ENCODE measurements at places on chromosomes 3 and 15.

GRCh38 chr3:184196536-184196935 is 10.5 kb downstream of the ABCF3 start:
- DNase-seq: no peak

DNA sequence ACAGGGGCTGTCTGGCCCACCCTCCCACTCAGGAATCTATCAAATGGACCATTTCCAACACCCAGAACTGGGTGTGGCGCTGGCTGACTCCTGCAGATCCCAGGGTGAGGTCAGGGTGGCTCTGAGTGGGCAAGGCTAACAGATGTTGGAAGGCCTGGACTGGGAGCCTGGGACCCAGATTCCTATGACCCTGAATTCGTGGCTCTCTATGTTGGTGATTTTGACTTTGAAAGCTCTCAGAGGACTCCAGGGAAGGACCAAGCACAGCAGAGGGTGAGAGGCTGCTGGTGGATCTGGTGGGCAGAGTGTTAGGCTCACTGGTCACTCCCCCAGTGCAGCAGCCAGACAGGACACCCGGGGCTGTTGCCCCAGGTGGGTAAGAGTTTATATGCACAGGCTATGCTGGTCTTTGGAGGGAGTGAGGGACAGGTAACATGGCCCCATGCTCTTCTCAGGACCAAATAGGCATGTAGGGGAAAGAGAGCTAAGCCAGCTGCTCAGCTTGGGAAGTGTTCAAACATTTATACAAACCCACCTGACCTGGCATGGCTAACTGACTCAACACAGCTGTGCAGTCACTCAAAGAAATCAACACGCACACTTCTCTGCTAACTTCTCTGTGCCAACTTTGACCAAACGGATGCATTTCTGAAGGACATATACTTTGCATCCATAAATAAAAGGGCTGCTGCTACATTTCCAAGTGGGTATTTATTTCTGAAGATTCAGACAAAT is 62.6 kb upstream of the RAB6B start:
- DNase-seq: no peak

- no peak for DNase-seq
Measured at GRCh38 chr3:155426524-155427230, 133.2 kb upstream of the STRIT1 start.

- peak; percentile 27 for DNase-seq
Measured at GRCh38 chr15:36844534-36844998, 255.8 kb downstream of the MEIS2 start.

- DNase-seq: no peak
Measured at GRCh38 chr3:48607519-48607918, 1.9 kb downstream of the UQCRC1 start.

DNA sequence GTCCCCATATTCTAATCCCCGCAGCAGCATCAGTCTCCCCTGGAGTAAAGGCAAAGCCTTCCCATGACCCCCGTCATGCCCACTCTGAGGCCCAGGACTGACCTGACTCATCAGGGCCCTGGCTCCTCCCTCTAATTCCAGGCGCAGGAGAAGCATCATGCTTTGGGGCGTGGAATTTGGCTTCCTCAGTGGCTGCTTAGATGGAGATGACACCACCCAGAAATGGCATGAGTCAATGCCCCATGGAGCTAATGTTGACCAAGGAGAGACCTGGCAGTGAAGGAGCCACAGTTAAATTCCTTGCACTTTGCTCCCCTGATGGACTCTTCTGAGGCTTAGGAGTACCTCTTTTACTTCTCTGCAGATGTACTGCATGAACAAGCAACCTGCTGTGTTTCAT is 204.2 kb upstream of the PROK2 start:
- peak; percentile 85 for DNase-seq
